Left ventricle myocardium inferior (tissue), 1 donor: ENCODE measurements at places on chromosomes 7 and 10. TPM values are rescaled to one million over a fixed set of nuclear protein-coding genes. Genes with fewer than 3 reads are reported as not detected.

The TMEM213 gene
- total RNA-seq, result not detected

The UTF1 gene
- not detected for total RNA-seq

DNA sequence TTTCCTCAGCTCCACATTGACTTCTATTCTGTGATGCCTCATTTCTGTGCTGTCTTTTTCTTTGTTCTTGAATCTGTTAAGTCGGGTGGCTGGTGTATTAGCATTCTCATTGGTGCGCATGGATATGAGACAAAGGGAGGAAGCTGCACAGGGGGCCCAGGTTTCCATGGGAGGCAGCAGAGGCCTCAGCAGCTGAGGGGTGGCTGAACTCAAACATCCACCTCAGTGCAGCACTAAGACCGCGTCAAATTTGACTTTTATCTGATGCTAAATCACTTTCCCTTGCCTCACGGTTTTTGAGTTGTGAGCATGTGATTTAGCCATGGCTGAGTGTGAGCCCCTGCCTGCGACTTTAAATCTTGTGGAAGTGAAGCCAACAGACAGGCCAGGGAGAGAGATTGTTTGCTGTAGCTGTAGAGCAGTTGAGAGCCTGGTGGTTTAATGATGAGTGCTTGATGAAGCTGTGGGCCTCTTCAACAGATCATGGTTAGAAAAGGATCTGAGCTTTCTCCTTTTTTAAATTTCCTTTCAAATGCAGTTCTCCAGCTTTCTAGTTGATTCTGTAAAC is 193.3 kb upstream of the ZNF804B start:
- no peak for DNase-seq

DNA sequence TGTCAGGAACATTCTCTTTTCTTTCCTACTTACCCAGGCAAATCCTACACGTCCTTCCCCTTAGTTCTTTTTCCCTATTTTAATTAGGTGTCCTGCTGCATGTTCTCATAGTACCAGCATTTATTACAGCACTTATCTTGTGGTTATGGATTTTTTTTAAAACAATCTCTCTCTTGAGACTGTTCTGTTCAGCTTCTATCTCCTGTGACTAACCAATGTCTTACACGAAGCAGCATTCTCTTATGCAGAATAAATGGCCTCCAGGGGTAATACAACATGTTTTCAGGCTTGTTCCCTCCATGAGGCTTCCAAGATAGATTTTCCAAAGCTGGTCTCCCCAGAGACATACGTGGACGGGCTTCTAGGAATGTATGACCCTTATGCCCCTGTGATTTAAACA is 1096.1 kb upstream of the CELF2 start:
- no peak for DNase-seq

- peak; percentile 57 for DNase-seq
Measured at GRCh38 chr10:78804411-78805032, 264.2 kb upstream of the ZMIZ1 start.

The NACAD gene
- total RNA-seq, result 3.8 TPM

The AKR1C4 gene
- not detected for total RNA-seq

GRCh38 chr7:116798232-116798631 is 64.2 kb upstream of the CAPZA2 start:
- no peak for DNase-seq

The EN2 gene
- 0.11 TPM for total RNA-seq

- DNase-seq, result no peak
Measured at GRCh38 chr10:110481919-110482318, 15.8 kb upstream of the DUSP5 start.

DNA sequence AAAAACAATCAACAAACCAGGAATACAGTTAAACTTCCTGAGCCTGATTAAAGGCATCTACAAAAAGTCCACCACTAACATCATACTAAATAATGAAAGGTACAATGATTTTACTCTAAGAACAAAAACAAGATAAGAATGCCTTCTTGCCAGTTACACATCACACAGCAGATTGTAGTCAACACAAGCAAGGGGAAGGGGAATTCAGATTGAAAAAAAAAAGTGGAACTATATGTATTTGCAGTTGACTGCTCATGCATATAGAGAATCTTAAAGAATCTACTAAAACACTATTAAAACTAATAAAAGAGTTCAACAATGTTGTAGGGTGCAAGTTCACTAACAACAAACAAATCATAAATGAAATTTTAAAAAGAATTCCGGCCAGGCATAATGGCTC is 28.5 kb downstream of the ZNF33B start:
- no peak for DNase-seq

DNA sequence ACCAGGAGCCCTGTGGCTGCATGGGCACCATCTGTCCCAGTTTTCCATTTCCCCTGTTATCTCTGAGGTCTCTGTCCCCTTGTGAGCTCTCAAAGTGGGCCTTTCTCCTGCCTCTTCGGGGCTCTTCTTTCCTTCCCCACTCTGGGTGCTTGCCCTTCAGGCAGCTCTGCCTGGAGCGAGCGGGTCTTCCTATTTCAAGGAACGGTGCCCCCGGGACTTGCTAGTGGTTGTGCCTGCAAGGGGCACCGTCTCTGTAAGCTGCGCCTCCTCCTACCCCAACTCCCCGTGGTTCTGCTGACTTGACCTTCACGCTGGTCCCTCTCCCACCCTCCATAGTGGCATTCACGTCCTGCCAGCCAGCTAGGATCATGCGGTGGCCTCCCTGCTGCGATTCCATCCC is 110.1 kb downstream of the DOCK1 start:
- DNase-seq, result no peak

The WAPL gene
- total RNA-seq, result 21.9 TPM

DNA sequence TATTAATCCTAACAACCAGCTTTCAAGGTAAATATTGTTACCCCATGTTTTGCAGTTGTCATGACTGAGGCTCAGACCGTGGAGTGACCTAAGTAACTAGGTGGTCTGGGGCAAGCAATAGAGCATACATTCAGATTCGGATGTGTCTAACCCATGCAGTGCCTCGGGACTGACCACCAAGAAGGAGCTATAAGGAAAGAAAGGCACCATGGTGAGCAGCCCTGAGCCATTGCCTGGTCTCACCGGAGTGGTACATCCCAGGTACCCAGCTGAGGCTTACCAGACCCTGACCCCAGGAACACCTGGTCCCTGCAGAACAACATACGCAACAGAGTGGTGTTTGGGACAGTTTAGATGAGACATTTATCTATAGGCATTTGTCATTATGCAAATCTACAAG is 175.5 kb upstream of the ZMIZ1 start:
- DNase-seq, result no peak

DNA sequence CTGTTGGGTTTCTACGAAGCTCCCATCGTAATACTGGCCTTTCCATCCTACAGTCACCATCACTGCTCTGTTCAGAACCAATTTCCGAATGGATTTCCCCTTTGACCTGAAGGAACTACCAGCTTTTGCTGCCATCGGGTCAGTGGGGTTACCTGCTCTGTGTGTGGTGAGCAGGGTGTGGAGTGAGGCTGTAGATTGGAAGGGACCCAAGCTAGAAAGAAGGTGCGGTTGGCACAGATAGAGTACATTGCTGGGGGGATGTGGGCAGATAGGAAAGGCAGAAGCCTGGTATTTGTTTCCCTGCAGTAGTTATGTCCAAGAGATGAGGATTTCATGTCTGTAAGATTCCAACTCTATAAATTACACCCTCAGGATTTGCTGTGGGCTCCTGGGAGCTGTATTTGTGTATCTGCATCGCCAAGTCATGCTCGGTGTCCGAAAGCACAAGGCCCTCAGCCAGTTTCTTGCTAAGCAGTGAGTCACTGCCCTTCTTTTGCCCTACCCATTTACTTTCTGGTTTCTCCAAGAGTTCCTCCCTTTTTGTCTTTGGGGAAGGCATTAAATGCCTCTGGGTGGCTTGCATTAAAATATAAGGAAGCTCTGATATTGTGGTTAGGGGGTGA is 15.4 kb downstream of the CLCN1 start:
- DNase-seq, result no peak

The TRRAP gene
- total RNA-seq, result 15.5 TPM

DNA sequence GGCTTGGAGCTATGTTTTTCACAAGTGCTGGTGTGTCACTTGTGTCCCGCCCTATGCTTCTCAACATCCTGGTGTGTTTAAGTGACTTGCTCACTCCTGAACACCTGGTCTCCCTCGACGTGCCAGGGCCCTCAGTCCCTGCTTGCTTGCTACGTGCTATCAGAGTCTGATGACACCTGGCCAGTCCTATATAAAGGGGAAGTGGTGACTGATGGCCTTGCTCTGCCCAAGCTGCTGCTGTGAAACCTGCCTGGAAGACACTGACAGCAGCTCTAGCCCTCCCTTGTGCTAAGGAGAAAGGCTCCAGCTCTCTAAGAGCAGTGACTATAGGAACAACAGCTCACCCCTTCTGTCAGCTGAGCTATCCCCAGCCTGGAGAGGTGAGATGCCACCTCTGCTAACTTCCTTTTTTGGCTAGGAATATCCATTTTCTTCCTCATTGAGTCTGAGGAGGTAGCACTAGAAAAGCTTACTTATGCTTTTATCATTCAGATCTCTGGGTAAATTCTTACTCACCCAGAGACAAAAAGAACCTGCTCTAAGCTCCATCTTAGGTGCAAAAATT is 77.2 kb upstream of the PLXNA4 start:
- DNase-seq, result no peak

The HYAL4 gene
- not detected for total RNA-seq

DNA sequence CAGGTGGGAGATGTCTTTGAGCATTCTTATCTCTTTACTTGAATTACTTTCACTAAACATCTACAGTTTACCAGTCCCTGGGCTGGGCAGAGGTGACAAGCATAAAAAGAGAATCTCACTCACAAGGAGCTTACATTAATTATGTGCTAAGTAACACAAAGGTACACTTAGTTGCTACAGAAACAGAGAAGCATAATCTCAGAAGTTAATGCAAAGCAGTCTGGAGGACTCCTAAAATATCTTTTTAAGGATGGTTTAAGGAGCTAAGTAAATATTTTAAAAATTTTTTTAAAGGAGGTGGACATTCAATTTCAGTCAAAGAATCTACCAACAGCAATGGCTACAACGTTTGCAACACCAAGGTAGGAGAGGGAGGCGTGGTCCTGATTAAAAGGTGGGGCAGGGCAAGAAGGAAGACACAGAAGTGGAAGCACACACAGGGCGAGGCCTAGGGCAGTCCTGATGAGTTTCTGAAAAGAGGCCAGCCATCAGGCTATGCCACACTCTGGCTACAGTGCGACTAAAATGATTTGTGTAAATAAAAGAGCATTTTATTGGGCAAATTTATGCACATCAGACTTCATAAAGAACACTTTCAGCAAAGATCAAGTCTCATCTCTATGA is 5.3 kb downstream of the LARP4B start:
- no peak for DNase-seq
